ENCODE measurements at places on chromosomes 7 and 10. TPM values are rescaled to one million over a fixed set of nuclear protein-coding genes. Genes with fewer than 3 reads are reported as not detected.

- no peak for DNase-seq
Measured at GRCh38 chr7:130435311-130435854, 5.4 kb downstream of the CEP41 start.

GRCh38 chr7:33035776-33036175 is 26.8 kb downstream of the NT5C3A start:
- no peak for DNase-seq

DNA sequence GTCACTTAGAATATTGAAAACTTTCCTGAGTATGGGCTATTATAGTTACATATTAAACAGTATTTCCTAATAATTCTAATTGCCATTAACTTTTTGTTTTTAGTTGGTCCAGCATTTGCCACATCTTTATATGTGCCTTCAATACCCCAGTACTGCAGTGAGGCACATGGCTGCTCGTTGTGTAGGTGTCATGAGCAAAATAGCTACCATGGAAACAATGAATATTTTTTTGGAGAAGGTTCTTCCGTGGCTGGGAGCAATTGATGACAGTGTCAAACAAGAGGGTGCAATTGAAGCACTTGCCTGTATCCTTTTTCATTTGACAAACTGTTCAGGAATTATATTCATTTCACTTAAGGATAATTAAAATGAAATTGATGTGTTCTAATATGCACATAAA is 72.7 kb downstream of the BTAF1 start:
- no peak for DNase-seq

FAM221A gene
- 4.2 TPM for total RNA-seq

DNA sequence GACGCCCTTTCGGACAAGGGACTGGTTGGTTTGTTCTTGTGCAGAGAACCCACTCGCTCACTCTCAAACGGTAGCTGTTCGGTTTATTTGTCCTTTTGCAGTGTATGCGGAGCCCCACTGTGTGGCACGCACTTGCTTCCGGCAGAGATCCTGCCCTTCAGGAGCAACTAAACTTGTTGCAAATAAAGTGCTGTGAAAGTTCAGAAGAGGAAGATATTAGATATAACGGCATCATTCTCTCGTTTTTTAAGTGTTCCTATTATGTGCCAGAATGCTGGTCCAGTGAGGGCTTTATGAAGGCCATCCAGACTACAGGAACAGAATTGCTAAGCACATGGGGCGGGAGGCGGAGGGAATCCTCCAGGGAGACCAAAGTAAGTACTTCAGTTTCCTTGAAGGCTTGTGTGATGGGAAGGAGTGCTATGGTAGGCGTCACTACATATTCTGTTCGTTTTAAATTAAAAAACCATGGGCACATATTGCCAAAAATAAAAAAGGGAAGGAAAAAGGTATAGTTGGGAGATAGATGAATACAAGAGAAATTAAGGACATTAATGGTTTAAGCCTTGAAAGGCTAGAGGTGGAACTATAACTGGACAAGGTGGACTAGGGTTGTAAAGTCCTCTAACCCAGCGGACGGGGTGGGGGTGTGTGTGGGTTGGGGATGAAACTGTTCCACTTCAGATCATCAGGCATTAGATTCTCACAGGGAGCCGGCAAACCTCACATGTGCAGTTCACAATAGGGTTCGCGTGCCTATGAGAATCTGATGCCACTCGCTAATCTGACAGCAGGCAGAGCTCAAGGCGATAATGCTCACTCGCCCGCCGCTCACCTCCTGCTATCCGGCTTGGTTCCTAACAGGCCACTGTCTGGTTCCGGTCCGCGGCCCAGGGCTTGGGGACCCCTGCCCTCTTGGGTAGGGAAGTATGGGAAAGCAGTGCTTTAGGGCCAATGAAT is 704 bp upstream of the ERLIN1 start:
- no peak for DNase-seq

- peak; percentile 75 for DNase-seq
Measured at GRCh38 chr7:36472141-36472729, 82.6 kb downstream of the ANLN start.

CRYGN gene
- total RNA-seq, result not detected

DNA sequence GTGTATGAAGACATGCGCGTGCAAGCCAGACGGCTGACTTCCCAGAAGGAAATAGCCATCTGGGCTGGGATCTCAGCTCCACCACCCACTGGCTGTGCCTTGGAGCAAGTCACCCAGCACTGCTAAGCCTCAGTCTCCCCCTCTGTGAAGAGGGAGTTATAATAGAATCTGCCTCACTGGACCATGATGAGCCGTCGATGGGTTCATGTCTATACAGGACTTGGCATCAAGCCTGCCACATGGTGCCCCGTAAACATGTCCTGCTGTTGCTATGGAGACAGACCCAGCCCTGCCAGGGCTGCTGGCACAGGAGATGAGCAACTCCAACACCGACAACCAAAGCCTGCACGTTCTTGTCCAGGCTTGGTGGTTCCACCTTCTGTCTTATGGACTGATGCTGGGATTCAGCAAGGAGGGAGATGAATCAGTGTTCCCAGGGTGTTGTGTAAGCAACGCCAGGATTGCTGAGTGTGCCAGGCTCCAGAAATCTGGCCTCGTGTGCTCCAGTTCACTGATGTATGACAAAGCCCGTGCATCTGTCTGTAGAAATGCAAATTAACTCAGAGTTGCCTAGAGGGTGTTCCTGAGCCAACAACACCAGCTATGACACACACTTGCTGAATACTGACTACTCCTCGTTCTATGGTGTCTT is 5.6 kb downstream of the GPR15LG start:
- DNase-seq, result no peak

GRCh38 chr10:131700506-131700905 is 200.3 kb upstream of the PPP2R2D start:
- peak; percentile 26 for DNase-seq

PRR15 gene
- not detected for total RNA-seq

CNPY4 gene
- 2.4 TPM for total RNA-seq

DNA sequence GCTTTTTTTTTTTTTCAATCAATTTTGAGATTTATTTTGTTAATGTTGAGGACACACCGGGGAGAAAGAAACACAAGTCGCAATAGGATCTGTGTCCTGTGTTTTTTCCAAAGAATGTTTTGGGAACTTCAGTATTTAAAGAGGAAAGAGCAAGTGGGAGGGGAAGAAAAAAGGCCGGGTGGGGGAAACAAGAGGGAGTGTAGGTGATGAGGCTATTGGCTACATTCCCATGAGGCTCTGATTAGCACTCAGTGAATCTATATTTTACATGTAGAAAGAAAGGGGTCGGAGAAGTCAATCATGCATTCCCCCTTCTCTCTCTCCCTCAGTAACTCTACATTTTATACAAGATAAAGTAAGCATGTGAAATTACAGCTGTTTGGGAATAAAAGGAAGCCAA is 4.1 kb downstream of the ZNF680 start:
- no peak for DNase-seq

GRCh38 chr7:132944774-132945173 is 137.1 kb downstream of the CHCHD3 start:
- no peak for DNase-seq

SP8 gene
- not detected for total RNA-seq

GRCh38 chr7:158549616-158550393 is 37.8 kb downstream of the PTPRN2 start:
- no peak for DNase-seq

DNA sequence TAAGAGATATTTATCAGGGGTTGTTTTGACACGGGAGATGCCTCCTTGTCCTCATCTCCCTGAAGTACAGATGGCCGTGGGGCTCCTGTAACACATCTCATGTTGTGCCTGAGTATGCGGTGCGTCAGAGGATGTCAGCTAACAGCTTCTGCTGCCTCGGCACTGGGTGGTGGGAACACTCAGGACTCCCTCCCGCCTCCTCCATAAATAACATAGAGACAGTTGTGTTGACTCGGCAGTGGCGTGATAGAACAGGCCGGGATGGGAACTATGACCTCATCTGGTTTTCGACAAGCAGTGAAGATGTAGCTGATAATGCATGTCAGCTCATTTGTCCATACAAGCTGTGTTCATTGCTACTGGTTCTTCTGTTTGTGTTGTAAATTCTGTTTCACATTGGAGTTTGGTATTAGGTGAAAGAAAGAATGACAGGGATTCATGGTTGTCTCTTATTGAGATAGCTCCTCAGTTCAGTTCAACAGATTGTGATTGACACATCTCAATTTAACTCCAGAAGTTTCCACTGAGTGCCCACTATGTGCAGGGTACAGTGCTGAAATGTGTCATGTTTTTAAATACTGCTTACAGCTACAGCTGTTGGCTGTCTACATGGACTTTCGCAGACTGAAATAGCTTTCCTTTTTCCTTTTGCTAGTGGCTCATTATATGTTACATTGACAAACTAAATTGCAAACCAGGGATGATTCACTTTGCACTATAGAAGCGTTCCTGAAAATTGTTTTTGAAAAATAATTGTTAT is 87.4 kb downstream of the CHN2 start:
- DNase-seq, result no peak

DNA sequence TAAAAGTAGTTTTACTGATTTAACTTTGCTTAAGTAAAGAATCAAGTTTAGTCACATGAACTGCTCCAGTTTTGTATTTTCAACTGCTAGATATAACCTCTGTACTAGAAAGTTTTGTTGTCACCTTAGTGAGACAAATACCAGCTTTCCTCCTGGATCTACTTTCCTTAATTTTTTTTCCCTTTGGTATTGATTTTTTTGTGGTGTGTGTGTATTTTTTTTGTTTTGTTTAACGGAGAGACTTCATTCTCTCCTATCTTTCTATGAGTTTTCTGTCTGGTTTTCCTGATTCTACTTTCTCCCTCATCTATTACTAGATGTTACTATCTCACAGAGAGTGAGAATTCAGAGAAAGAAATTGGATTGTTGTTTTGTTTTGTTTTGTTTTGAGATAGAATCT is 52.0 kb downstream of the TASOR2 start:
- DNase-seq, result no peak

DNA sequence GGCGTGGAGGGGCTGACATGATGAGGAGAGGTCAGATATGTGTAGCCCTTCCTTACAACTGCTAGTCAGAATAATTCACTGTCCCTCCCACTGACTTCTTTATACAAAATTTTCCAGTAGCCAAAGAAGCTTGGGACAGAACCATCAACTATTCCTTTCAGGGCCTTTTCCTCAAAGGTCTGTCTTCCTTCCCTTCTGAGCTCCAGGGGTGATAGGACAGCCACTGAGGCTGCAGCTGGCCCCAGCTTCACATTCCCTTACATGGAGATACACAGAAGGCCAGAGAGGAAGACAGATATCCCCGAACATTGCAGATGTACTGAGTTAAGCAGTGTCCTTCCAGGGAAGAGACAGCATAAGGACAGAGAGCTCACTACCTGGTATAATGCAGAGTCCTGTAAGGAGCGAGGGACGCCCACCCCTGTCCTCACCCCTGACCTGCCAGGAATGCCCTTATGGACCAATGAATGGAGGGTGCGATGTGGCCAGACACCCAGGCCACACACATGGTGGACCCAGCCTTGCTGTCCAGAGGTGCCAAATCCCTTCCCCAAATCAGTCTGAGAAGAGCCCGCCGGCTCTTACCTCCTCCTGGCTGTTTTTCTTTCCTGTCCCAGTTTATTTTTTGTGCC is 754.7 kb downstream of the GRID1 start:
- DNase-seq, result no peak

DNA sequence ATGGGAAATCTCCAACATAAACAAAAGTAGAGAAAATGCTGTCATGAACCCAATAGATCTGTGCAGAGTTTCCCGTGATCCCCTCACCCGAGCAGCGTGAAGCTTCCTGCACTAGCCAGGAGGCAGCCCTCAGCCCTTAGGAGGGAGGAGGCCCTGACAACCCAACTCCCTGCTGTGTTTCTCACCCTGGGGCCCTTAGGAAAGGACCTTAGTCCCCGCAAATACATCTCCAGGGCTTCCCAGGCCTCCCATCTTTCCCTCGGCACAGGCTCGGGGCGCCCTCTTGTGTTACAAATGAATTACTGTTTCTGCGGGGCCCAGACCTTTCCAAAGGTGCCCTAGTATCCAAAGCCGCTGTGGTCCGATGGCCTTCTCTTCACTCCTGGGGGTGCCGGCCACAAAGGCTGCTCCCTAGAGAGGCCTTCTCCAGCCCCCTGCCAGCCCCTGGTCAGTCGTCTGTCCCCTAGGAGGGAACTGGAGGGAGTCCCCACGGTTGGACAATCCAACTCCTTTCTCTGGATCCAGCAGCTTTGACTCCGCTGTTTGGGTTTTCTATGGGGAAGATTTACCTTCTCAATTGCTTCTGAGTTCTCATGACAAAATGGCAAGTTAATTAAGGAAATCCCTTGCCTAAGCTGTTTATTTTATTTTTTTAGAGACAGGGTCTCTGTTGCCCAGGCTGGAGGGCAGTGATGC is 49.9 kb upstream of the SH2B2 start:
- peak; percentile 70 for DNase-seq

- DNase-seq, result peak; percentile 88
Measured at GRCh38 chr7:124762611-124763143, 2.9 kb downstream of the GPR37 start.

- peak; percentile 77 for DNase-seq
Measured at GRCh38 chr10:33336582-33337325, 2.3 kb upstream of the NRP1 start.

Measured in left lobe of liver (tissue), 2 donors.